Glutamatergic neuron (in vitro differentiated cells): ENCODE measurements at places on chromosomes 5 and 9.

GRCh38 chr5:8576178-8576577 is 707.2 kb downstream of the MTRR start:
- no peak overlapping the region for H3K4me3 ChIP-seq
- no peak overlapping the region for H3K27ac ChIP-seq
- no peak for DNase-seq
- H3K36me3 ChIP-seq, result no peaks in the 10 kb centered on the region
- no peaks in the 10 kb centered on the region for H3K27me3 ChIP-seq
- H3K4me1 ChIP-seq, result no peaks in the 10 kb centered on the region

GRCh38 chr9:127925959-127926905 is 4.3 kb downstream of the PIP5KL1 start:
- no peak overlapping the region for H3K4me3 ChIP-seq
- no peak overlapping the region for H3K27ac ChIP-seq
- DNase-seq, result no peak

DNA sequence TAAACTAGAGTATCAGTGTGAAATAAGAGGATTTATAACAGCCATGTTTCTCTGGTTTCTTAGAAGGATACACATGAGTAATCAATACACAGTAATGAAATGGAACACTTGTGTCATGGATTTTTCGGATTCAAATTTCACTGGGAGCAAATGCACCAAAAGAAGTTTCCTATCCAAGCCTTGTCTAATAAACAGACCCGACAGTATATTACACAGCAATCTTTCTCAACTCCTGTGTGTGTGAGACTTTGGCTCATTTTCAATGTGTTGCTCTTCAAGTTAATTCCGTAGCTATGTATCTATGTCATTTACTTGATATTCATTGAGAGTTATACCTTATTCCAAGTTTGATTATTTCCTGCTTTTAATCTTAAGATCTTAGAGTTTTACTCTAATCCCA is 930.2 kb downstream of the MAT2B start:
- no peak for DNase-seq
- H3K27me3 ChIP-seq, result no peaks in the 10 kb centered on the region

DNA sequence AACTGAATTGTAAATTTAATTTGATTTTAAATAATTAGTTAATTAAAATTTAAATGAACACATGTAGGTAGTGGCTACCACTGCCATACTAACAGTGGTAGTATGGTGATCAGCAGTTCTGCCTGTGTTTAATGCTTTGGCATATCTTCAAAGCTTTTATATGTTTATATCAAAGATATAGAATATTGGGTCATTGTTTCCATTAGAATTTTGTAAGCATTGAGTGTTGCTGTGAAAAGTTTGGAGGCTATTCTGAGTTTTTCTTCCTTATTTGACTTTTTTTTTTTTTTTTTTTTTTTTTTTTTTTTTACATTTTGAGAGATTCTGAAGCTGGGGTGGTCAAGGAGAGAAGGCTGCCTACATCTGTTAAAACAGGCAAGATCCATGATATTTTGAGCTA is 134.2 kb downstream of the SPATA31D1 start:
- no peak overlapping the region for H3K4me3 ChIP-seq
- H3K27ac ChIP-seq, result no peak overlapping the region
- H3K4me1 ChIP-seq, result no peaks in the 10 kb centered on the region
- no peaks in the 10 kb centered on the region for H3K27me3 ChIP-seq

DNA sequence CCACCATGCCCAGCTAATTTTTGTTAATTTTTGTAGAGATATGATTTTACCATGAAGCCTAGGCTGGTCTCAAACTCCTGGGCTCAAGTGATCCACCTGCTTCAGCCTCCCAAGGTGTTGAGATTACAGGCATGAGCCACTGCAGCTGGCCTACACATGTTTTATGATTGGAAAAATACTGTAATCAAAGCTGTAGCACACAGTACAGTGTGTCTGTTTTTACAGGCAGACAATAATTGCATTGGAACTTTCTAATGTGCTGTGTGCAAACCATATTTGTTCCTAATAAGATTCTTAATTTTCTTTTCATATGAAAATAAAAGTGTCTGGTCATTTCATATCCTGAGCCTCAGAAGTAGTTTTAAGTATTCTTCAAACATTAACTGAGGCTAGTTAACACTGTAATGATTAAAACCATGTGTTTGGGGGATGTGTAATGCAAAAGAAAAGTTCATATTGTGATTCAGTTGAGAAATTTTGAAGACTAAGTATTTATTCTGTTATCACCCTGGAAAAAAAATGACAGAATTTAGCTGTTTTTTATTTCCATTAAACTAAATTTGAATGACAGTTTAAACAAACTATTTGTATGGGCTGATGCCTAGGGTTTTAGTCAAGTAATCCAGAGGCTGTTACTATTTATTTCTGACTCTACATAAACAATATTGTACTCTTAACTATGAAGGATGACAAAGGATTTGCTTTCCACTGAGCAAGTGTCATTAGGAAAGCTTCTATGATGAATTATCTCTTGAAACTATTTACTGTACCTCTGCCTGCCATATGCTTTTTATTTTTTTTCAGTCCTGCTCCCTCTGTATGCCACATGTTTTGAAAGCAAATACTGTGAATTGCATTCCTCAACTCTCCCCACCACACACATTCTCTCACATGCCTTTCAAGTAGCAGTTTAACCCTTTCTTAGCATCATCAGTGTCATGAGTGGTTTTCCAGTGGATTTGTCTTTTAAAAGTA is 111.5 kb downstream of the MTREX start:
- H3K36me3 ChIP-seq, result peaks cover 12% of the 10 kb centered on the region
- H3K27me3 ChIP-seq, result peaks cover 2% of the 10 kb centered on the region
- no peaks in the 10 kb centered on the region for H3K4me1 ChIP-seq
- no peak for DNase-seq
